SK-N-DZ (cell line): ENCODE measurements at places on chromosomes 4 and X.

- no peak for DNase-seq
Measured at GRCh38 chr4:8754634-8755589, 116.7 kb downstream of the HMX1 start.

DNA sequence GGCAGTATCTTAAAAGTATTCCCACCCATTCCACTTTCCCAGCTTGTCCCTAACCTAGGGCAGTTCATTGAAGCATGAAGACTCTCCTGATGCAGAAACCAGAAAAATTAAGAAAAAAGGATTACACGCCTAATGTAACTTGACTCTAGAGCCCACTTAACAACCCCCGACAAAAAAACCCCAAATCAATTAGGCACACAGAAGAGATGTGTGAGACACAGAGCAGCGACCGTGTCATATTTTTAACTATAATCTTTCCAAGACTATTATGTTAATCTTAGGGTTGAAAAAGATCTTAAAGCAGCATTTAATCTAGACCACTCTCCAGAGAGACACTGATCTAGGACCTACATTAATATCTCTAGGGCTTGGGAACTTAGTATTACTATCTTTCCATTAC lies 1.3 kb downstream of the YTHDC1 start:
- no peak for DNase-seq

DNA sequence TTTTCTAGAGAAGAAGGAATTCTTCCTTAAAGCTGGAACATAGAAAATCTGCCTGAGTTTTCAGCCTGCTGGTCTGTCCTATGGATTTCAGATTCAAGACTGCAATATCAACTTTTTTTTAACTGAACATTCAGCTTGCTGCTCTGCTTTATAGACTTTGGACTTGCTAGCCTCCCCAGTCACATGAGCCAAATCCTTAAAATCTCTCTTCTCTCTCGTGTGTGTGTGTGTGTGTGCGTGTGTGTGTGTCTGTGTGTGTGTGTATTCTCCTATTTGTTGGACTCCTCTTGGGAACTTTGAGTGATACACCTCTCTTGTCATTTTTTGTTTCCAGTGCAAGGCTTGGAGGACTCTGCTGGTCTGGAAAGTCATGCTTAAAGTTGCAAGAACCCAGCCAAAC lies 6.8 kb upstream of the TBC1D19 start:
- no peak for DNase-seq

GRCh38 chr4:66837279-66837922 lies 707.9 kb downstream of the CENPC start:
- no peak for DNase-seq
